ENCODE measurements at places on chromosomes 13 and 19.

DNA sequence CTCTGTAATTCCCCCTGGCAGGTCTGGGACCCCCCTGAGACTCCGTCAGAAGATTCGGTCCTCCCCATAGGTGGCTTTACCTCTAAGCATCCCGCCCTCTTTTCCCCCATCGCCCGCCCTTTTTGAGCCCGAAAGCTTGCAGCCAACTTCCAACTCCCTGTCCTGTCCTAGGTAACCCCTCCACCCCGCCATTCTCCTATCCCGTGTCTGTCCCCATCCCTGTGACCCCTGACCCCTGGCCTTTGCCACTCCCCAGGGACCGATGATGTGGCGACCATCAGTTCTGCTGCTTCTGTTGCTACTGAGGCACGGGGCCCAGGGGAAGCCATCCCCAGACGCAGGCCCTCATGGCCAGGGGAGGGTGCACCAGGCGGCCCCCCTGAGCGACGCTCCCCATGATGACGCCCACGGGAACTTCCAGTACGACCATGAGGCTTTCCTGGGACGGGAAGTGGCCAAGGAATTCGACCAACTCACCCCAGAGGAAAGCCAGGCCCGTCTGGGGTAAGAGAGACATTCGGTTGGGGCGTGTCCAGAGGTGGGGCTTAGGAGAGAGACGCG lies 488 bp downstream of the RCN3 start:
- DNase-seq = no peak

DNA sequence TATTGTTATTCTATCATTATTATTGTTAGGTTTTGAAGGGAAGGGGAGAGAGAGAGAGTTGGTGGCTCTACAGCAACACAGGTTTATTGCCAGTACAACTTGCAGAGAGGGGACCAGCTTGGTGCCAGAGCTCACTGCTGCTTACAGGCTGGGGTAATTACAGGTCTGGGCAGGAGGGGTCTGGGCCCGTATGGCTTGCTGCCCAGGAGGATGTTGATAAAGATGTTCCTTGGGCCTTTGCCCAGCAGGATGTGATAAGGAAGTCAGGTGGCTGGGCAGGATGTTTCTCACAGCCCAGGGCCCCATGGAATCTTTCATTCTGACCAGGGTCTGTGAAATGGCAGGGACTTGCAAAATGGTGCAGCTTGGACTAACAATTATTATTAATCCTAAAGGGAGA lies 64.2 kb upstream of the ZNF599 start:
- no peak for DNase-seq

DNA sequence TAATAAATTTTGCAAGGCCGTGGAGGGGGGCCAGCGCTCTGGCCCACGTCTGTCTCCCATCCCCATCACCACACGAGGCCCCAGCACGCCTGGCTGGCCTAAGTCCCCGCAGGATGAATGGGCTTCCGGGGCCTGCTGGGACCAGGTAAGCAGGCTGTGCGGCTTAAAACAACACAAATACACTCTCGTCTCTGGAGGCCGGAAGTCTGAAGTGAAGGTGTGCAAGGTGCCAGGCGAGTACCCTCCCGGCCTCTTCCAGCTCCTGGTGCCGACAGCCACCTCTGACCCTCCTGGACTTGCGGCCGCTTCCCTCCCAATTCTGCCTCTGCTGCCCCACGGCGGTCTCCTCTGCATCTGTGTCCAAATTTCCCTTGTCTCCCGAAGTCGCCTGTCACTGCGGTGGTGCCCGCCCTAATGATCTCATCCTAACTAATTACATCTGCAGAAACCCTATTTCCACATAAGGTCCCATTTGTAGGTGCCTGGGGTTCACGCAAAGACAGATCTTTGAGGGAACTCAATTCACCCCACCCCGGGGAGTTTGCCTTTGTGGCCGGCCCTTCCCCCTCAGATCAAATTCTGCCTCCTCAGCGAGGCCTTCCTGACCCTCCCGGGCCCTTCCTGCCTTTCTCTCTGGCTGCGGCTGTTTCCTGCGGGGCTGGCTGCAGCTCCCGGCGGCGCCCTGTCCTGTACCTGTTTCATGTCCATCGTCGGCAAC lies 8.1 kb upstream of the PTBP1 start:
- no peak for DNase-seq

GRCh38 chr13:81487151-81487550 lies 1146.2 kb upstream of the SPRY2 start:
- no peak for DNase-seq

GRCh38 chr19:51903192-51903591 lies 1.6 kb downstream of the ZNF649 start:
- DNase-seq = no peak

GRCh38 chr13:50357136-50357535 lies 341.9 kb downstream of the KCNRG start:
- DNase-seq = no peak

- peak; percentile 31 for DNase-seq
Observed at GRCh38 chr19:19170053-19170872, at the start of gene MEF2B. TSS of gene MEF2B (minus strand) at chr19:19170263. CDS start at chr19:19150735, 19,528 bp downstream.

GRCh38 chr13:36839281-36839680 lies 20.3 kb downstream of the RFXAP start:
- DNase-seq = no peak

GRCh38 chr13:98972059-98972458 lies 5.8 kb downstream of the DOCK9 start:
- DNase-seq = no peak
